Heart left ventricle (tissue), 16 donors: ENCODE measurements at places on chromosomes 7 and 10. TPM values are rescaled to one million over a fixed set of nuclear protein-coding genes. Genes with fewer than 3 reads are reported as not detected.

FAM25A gene
- total RNA-seq, result not detected

DNA sequence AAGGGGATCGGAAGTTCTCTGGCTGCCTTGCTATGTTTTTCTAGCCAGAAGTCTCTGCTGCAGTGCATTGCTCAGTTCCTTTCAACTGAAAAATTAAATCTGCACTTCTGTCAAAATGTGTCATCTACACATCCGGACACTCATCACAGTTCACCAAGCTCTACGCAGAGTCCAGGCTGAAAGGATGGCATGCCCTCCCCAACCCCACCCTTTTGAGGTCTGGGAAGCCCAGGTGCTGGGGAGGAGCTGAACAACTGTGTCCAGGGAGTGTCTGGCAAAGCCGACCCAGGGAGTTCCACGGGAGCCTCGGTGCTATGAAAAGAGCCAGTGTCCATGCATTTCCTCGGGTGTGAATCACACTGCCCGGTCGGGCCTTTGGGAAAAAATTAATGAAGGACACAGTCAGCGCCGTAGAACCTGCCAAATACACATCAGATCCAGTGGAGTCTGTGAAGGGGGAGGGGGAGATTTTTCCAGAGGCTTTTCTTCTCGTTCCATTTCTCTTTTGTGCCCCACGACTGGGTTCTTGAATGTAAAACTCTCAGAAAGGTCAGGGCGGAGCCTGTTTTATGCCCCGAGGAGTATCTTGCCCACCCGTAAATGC lies 757 bp upstream of the PALS2 start:
- peak; percentile 43 for DNase-seq
- no peaks in the 10 kb centered on the region for H3K36me3 ChIP-seq
- H3K4me3 ChIP-seq, result peak overlapping the region; percentile 61
- peaks cover 12% of the 10 kb centered on the region for H3K4me1 ChIP-seq
- H3K27ac ChIP-seq, result no peak overlapping the region

INHBA gene
- total RNA-seq, result 0.37 TPM

UTF1 gene
- not detected for total RNA-seq

DNA sequence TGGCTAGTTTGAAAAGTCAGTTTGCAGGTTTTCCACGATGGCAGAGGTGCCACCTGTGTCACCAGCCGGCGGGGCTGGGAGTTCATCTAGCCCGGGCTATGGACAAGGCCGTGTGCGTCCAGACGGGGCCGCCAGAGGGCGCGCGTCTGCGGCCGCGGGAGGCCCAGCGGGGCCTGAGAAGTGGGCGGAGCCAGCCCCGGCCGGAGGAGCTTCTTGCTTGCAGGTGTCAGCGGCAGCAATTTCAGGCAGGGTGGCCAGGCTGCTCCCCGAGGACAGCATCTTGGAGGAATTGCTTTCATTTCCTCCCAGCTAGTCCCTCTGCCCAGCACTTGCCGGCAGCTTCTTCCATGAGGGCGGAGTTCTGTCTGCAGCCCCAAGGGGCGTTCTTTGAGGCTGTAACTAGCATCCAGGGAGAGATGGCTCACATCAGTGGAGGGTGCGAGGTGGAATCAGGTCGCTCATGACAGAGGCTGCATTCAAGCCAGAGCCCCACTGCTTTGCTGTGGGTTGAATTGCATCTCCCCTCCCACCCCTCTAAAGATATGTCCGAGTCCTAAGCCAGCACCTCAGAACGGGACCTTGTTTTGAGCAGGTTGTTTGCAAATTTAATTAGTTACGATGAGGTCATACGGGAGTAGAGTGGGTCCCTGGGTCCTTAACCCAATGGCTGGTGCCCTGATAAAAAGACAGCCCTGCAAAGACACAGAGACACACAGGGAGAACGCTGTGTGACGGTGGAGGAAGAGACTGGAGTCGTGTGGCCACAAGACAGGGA lies 85.9 kb upstream of the MKI67 start:
- H3K27ac ChIP-seq, result no peak overlapping the region
- peak overlapping the region; percentile 43 for H3K4me3 ChIP-seq
- no peaks in the 10 kb centered on the region for H3K36me3 ChIP-seq
- H3K4me1 ChIP-seq, result peaks cover 18% of the 10 kb centered on the region

NPFFR1 gene
- total RNA-seq, result not detected

- no peak for DNase-seq
- H3K4me1 ChIP-seq, result no peaks in the 10 kb centered on the region
- H3K27me3 ChIP-seq, result peaks cover 18% of the 10 kb centered on the region
- H3K27ac ChIP-seq, result no peak overlapping the region
- no peak overlapping the region for H3K4me3 ChIP-seq
Measured at GRCh38 chr10:1360558-1361164, 304.5 kb downstream of the WDR37 start.

NPTX2 gene
- 11.9 TPM for total RNA-seq
